ENCODE measurements at places on chromosomes 12 and 14. TPM values are rescaled to one million over a fixed set of nuclear protein-coding genes. Genes with fewer than 3 reads are reported as not detected.

Gene PPM1H
- total RNA-seq, result 2.9 TPM

Gene GLS2
- 0.13 TPM for total RNA-seq

Gene PMCH
- total RNA-seq, result 0.30 TPM

Gene LIN7A
- 4.1 TPM for total RNA-seq

Gene BDKRB2
- total RNA-seq, result 0.73 TPM

Gene CELA1
- total RNA-seq, result not detected

Gene KCNMB4
- 1.6 TPM for total RNA-seq

Data from smooth muscle cell of the pulmonary artery (primary cell).